ENCODE measurements at places on chromosomes 7 and 10. TPM values are rescaled to one million over a fixed set of nuclear protein-coding genes. Genes with fewer than 3 reads are reported as not detected.
A peak's percentile ranks its signal among the peaks of the same experiment; 100 is the strongest.

GIMAP2 gene
- 5.0 TPM for polyA plus RNA-seq

GRCh38 chr10:43942096-43942850, 293.6 kb upstream of the ZNF32 start:
- no peaks in the 10 kb centered on the region for H3K27me3 ChIP-seq
- no peaks in the 10 kb centered on the region for H3K4me1 ChIP-seq
- H3K4me3 ChIP-seq = no peak overlapping the region

- H3K36me3 ChIP-seq = no peaks in the 10 kb centered on the region
- H3K27ac ChIP-seq = no peak overlapping the region
- no peaks in the 10 kb centered on the region for H3K4me1 ChIP-seq
- H3K4me3 ChIP-seq = no peak overlapping the region
- peak; percentile 77 for DNase-seq
- no peaks in the 10 kb centered on the region for H3K27me3 ChIP-seq
Observed at GRCh38 chr7:786472-787255, 45.6 kb upstream of the SUN1 start.

- no peak overlapping the region for H3K27ac ChIP-seq
- no peak overlapping the region for H3K4me3 ChIP-seq
- DNase-seq = no peak
- no peaks in the 10 kb centered on the region for H3K4me1 ChIP-seq
Observed at GRCh38 chr7:115827305-115828045, 203.1 kb downstream of the TFEC start.

DNA sequence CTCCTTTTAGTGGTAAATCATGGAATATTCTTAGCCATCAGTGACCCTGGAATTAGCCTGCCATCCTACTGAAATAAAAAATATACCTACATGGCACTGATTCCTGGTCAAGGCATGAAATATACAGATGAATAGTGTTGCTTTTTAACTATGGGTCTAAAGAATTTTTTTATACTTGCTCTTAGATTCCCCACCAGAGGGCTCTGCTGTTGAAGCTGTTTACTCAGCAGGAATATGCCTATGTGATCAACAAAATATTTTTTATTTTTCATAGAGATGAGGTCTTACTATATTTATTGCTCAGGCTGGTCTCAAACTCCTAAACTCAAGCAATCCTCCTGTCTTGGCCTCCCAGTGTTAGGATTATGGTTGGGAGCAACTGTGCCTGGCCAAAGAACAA, 13.5 kb downstream of the ZC3HC1 start:
- no peaks in the 10 kb centered on the region for H3K4me1 ChIP-seq
- H3K27ac ChIP-seq = no peak overlapping the region
- peaks cover 43% of the 10 kb centered on the region for H3K36me3 ChIP-seq
- H3K27me3 ChIP-seq = no peaks in the 10 kb centered on the region

DNA sequence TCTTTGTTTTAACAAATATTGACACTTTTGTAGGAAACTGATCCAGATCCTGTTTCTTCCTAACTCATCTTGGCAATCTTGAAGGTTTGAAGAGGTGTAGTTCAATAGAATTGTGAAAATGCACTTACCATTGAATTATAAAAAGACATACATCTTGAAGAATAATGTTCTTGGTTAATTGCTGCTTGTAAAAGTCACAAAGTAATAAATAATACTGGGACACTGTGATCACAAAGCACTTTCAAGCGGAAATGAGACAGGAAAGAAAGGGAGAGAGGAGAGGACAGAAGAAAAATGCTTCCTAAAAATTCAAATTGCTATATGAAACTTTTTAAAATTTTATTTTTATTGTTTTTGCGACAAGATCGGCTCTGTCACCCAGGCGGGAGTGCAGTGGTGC, 15.2 kb upstream of the NFE2L3 start:
- no peak for DNase-seq
- no peak overlapping the region for H3K4me3 ChIP-seq
- H3K4me1 ChIP-seq = no peaks in the 10 kb centered on the region

- no peaks in the 10 kb centered on the region for H3K4me1 ChIP-seq
- DNase-seq = no peak
- H3K27me3 ChIP-seq = no peaks in the 10 kb centered on the region
- no peaks in the 10 kb centered on the region for H3K36me3 ChIP-seq
Observed at GRCh38 chr10:76398043-76398710, 966.8 kb downstream of the LRMDA start.

LIPA gene
- polyA plus RNA-seq = 35.3 TPM

DNA sequence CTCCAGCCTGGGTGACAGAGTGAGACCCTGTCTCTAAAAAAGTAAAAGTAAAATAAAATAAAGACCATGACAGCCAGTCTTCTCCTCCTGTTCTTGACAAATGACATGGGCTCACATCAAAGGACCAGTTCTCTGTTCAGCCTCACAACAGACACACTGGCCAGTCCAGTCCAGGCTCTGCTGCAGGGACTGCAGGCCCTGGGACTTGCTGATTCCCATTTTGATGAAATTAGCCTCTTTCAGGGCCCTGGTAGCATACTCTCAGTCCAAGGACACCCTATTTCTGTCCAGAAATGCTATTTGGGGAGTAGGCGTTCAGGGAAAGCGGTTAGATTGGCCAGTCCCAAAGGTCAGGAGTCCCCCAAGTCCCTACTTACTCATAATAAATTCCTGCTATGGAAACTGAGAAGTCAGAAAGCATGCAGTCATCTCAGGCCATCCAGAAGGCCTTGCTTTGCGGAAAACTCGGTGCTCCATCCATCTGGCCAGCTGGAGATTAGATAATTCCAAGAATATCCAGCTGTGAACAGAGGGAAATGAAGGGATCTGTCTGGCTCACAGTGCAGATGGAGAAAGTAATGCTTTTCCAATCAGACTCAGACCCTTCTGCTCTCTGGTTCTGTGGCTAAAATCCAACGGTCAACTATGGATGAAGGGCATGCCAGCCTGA, 74.4 kb downstream of the RAB11FIP2 start:
- H3K27ac ChIP-seq = no peak overlapping the region
- no peaks in the 10 kb centered on the region for H3K36me3 ChIP-seq
- H3K4me3 ChIP-seq = no peak overlapping the region
- DNase-seq = no peak

DNA sequence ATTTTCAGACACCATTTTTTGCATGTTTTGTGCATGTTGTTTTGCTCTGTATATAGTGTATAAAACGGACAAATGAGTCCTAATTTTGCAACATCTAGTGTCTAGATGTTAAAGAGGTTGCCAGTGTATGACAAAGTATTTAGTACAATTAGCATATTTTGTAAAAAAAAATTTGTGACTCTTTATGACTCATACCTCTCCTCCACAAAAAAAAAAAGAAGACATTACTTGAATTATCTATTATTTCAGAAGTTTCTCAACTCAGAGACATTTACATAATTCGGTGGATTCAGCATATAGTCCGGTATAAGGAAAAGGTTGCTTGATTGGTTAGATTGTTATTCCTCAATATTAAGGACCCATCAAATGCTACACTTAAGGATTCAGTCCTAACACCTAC, 26.0 kb downstream of the NUP42 start:
- no peak overlapping the region for H3K27ac ChIP-seq
- H3K4me3 ChIP-seq = no peak overlapping the region
- no peaks in the 10 kb centered on the region for H3K4me1 ChIP-seq
- DNase-seq = no peak

GRCh38 chr7:144830811-144831210, 5.0 kb downstream of the TPK1 start:
- H3K4me1 ChIP-seq = peaks cover 17% of the 10 kb centered on the region
- no peak overlapping the region for H3K4me3 ChIP-seq
- H3K27me3 ChIP-seq = no peaks in the 10 kb centered on the region
- H3K27ac ChIP-seq = no peak overlapping the region

DNA sequence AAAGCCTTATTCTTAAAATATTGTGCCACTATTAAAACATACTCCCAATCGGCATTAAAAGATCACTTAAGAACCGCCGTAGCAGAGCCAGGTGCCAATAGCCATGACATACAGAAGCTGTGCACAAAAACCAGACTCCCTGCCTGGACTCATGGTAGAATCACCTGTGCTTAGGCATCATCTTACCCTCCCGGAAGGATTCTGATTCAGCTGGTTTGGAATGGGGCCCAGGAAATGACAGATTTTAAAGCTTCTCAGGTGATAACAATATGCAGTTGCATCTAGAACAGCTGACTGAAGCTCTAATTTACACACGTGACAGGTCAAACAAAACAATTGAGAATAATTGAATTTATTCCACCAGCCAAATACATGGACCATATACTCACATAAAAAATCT, 10.7 kb downstream of the A1CF start:
- no peak overlapping the region for H3K27ac ChIP-seq
- no peak for DNase-seq
- H3K4me1 ChIP-seq = peaks cover 47% of the 10 kb centered on the region
- H3K4me3 ChIP-seq = no peak overlapping the region
- no peaks in the 10 kb centered on the region for H3K27me3 ChIP-seq

COBL gene
- polyA plus RNA-seq = 12.8 TPM

ITIH2 gene
- polyA plus RNA-seq = 261 TPM

Data from liver (tissue), 10 donors.